ENCODE measurements at places on chromosomes 5 and 9.
A peak's percentile ranks its signal among the peaks of the same experiment; 100 is the strongest.

- no peak for DNase-seq
Observed at GRCh38 chr5:102532123-102532522, 33.3 kb upstream of the SLCO6A1 start.

GRCh38 chr5:10987925-10988504 is 227.0 kb upstream of the DAP start:
- DNase-seq = peak; percentile 40

DNA sequence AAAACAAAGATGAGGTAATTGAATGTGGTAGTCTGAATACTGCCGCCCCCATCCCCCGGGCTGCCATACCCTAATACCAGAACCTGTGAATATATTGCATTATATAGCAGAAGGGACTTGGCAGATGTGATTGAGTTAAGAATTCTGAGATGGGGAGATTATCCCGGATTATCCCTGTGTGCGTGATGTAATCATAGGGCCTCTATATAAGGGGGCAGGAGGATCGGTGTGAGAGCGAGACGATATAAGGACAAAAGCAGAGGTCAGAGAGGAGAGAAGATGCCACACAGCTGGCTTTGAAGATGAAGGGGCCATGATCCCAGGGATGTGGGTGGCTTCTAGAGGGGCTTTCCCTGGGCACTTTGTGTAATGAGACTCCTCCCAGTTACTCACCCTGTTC is 101.7 kb upstream of the TLE1 start:
- DNase-seq = no peak

DNA sequence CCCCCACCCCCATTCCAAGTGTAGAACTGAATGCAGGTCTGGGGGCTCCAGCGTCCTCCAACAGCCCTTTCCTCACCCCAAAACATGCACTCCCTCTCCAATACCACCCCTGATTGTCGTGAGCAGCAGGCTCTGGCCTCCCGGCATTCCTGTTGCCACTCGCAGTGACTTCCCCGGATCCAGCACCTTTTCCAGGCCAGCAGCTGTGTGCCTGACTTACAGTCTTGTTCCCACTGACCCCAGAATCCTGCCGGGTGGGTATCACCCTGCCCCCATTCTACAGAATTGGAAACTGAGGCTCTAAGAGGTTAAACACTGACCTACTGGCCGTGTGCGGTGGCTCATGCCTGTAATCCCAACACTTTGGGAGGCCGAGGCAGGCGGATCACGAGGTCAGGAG is 127.2 kb downstream of the OLFM1 start:
- DNase-seq = no peak

DNA sequence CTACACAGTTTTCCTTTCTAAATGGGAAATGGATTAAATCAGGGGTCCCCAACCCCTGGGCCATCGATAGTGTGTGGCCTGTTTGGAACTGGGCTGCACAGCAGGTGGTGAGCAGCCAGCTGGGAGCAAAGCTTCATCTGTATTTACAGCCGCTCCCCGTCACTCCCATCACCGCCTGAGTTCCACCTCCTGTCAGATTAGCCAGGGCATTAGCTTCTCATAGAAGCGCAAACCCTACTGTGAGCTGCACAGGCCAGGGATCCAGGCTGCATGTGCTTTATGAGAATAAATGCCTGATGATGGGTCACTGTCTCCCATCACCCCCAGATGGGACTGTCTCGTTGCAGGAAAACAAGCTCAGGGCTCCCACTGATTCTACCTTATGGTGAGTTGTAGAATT is 41.2 kb upstream of the FLT4 start:
- DNase-seq = no peak

DNA sequence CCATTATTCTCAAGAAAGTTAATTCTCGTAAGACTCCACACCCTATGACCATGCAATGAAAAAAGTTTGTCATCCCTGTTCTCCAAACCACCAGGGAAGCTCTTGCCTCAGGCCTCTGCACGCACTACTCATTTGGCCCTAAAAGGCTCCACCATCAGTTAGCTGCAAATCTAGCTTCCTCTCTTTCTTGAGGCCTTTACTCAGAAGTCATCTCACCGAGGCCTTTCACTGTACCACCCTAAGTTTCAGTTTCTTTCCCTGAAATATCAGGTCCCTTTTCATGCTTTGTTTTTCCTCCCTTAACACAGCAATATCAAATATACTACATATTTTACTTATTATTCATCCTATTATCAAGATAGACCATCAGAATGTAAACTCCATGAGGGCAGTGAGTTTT is 39.1 kb downstream of the OXCT1 start:
- no peak for DNase-seq

- DNase-seq = no peak
Observed at GRCh38 chr9:104776797-104777196, 12.9 kb downstream of the NIPSNAP3B start.

GRCh38 chr5:178207917-178208280 is 3.6 kb downstream of the HNRNPAB start:
- no peak for DNase-seq

DNA sequence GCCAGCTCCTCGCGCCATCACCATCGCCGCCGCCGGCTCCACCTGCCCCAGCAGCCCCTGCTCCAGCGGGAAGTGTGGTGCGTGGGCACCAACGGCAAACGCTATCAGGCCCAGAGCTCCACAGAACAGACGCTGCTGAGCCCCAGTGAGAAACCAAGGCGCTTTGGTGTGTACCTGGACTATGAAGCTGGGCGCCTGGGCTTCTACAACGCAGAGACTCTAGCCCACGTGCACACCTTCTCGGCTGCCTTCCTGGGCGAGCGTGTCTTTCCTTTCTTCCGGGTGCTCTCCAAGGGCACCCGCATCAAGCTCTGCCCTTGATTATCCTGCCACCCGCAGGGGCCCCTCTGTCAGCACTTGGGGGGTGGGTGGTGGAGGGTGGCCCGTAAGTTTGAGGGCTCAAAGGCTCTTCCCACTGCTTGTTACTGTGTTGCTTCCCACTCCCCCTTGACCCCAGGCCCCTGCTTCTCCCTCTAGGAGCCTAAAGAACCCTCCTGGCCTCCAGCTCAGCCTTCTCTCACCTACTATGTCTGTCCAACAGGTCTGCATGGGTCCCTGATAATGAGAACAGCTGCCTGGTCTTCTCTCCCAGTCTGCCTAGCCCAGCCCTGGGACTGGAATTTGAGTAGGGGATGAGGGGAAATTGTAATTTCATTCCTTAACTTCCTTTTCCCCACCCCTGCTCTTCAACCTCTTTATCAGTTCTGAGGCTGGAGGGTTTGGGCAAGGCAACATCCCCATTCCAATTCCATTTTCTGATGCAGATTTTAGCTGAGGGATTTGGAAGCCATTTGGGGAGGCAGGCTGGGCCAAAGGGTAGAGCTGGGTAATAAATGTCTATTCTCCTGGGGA is 9.0 kb downstream of the RACK1 start:
- no peak for DNase-seq

GRCh38 chr5:160491438-160491837 is 69.8 kb downstream of the PTTG1 start:
- no peak for DNase-seq

DNA sequence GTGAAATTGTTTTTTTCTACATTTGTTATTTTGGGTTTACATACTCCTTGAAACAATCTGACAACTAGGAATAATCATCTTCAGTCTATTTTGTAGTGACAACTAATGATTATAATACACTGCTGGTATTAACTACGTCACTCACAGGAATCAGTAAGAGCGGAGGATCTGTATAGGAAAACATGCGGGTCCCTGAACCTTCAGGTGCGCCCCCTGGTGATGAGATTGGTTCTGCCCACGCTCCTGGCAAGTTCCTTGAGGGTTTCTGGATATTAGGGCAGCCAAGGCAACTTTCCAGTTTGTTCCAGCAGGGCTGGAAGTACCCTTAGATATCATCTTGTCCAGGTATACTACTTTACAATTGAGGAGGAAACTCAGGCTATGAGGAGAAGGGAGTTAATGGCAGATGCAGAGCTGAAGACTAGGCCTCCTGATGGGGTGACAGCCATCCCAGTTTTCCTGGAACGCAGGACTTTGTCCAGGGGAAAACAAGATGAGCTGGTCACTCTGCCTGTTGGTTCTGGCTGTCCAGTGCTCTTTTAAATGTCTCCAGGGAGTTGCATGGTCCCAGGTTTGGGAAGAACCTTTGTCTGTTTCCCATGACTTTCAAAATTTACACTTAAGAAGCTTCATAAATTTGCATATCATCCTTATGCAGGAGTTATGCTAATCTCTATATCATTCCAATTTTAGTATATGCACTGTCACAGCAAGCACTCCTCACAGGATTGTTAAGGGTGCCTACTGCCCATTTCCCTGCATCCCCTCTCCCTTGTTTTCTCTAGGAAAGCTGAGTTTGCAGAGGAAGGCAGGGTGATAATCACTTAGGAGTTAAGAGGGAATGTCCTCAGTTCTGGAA is 14.9 kb upstream of the WNT8A start:
- DNase-seq = peak; percentile 67

DNA sequence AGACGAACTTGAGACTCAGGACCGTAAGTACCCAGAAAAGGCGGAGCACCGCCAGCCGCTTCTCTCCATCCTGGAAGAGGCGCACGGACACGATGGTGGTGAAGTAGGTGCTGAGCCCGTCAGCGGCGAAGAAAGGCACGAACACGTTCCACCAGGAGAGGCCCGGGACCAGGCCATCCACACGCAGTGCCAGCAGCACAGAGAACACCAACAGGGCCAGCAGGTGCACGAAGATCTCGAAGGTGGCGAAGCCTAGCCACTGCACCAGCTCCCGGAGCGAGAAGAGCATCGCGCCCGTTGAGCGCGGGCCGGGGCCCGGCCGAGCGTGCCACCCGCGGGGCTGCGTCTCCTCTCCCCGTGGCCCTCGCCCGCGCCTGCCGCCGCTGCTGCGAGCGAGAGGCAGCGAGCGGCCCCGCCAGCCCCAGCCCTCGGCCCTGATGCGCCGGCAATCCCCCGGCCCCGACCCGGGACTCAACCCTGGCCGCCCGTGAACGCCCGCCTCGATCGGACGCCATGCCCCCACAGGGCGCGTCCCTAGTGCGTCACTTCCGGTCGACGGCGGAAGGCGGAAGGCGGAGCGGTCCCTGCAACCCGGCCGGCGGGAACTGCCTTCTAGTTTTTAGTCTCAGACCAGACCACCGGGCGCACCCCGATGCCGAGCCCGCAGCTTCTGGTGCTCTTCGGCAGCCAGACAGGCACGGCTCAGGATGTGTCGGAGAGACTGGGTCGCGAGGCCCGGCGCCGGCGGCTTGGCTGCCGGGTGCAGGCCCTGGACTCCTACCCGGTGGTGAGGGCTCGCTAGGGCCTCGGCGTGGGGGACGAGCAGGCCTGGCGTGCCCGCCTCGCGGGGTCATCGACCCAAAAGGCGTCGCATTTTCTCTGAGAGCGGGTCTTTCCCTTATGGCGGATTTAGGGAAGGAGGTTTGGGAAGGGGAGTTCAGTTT is at the start of the genes NDOR1 and TMEM203:
Gene NDOR1 (plus strand): TSS at position 575 of the 944 bp plus-strand sequence. CDS start 78 bp downstream, at position 653.
Gene TMEM203 (minus strand): TSS at position 523 of the 944 bp plus-strand sequence. CDS start 234 bp downstream, at position 289.
- DNase-seq = peak; percentile 87

- DNase-seq = no peak
Observed at GRCh38 chr9:127567730-127568617, 44.1 kb upstream of the STXBP1 start.

All from CD4-positive, alpha-beta T cell treated with Interleukin-4 for 4 hours (primary cell).